Suppressor macrophage treated with lipopolysaccharide for 1 hour (primary cell): ENCODE measurements at places on chromosomes 11 and 22.

- no peak for DNase-seq
Measured at GRCh38 chr22:17969701-17970113, 54.7 kb downstream of the MICAL3 start.

GRCh38 chr11:119741369-119742262 lies 12.6 kb upstream of the NECTIN1 start:
- peak; percentile 73 for DNase-seq

DNA sequence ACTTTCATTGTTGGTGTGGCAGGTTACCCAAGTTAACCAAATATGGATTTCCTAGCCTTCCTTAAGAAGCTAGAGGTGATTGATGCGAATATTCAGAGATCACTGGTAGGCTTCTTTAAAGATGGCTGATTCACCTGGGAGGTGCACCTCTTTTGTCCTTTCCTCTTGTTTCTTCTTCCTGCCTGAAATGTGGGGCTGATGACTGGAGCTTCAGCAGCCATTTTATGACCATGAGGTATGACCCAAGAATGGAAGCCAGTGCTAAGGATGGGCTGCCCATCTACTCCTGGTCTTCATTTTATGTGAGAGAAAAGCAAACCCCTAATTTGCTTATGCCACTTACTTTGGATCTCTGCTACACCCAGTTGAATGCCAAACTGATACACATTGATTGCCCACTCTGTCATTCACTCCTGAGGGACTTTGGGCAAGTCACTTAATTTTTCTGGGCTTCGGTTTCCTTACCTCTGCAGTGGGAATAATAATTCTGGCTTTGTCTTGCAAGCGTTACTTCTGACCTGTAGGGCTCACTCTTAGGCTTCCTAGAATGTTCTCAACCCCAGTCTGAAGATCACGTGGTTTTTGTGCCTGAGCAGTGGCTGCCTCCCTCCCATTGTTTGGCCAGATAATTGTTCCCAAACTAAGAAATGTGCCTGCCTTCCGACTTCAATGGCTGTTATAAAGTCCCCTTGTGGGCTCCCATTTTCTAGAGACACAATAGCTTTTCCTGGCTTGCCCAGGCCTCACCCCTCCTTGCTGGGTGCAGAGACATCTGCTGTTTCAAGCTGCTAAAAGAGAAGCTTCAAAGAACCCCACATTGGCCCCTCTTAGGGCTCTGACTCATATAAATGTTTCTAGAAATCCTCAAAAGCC lies 243.1 kb downstream of the ST3GAL4 start:
- no peak for DNase-seq

DNA sequence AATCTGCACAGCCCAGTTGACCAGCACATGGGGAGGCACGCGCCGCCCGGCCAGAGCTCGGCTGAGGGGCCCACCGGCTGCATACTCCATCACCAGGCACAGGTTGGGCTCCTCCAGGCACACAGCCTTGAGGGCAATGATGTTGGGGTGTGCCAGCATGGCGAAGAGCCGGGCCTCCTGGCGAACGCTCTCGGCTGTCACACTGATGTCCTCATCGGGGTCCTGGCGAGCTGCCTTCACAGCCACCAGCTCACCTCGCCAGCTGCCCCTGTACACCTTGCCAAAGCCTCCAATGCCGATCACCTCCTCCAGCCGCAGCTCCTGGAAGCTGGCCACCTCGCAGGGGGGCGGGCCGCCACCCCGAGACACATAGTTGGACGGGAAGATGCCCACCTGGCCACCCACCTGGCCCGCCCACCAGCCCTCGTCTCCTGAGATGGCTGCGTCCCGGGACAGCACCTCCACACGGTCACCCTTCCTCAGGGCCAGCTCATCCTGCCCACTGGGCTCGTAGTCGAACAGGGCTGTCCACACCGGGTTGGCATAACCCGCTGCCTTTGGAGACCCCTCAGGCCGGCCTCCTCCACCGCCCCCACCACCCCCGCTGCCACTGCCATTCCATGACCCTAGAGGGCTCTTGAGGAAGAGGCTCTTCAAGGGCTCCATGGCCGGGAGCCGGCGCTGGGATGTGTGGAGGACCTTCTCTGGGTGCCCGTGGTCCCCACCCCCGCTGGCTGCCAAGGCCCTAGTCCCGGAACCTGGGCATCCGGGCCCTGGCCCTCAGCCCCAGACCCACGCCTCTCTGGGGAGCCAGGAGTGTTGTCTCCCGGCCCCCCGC lies 711 bp downstream of the MAP3K11 start:
- no peak for DNase-seq

GRCh38 chr11:119608781-119609180 lies 120.2 kb downstream of the NECTIN1 start:
- DNase-seq, result no peak

GRCh38 chr11:95908826-95909225 lies 15.1 kb downstream of the MTMR2 start:
- peak; percentile 38 for DNase-seq

- DNase-seq, result no peak
Measured at GRCh38 chr11:20048707-20049106, 111.6 kb downstream of the DBX1 start.

- peak; percentile 47 for DNase-seq
Measured at GRCh38 chr11:78192223-78192719, 3.6 kb downstream of the USP35 start.

DNA sequence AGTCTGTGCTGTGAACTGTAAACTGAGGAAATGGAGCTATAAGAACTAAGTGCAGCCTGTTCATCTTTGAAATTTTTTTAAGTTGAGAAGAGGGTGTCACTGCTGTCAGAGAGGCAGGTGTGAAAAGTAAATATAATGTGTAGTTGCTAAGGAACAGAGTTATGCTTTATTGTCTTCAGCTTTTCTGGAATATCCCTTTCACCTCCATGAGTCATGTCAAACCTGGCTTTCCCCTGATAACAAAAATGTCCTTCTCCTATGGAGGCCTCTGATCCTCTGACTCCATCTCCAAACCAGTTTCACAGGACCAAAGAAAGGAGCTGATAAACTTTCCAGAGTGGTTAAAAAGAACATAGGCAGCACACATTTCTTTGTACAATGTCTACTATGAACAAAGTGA lies 12.8 kb upstream of the MUC15 start:
- no peak for DNase-seq

DNA sequence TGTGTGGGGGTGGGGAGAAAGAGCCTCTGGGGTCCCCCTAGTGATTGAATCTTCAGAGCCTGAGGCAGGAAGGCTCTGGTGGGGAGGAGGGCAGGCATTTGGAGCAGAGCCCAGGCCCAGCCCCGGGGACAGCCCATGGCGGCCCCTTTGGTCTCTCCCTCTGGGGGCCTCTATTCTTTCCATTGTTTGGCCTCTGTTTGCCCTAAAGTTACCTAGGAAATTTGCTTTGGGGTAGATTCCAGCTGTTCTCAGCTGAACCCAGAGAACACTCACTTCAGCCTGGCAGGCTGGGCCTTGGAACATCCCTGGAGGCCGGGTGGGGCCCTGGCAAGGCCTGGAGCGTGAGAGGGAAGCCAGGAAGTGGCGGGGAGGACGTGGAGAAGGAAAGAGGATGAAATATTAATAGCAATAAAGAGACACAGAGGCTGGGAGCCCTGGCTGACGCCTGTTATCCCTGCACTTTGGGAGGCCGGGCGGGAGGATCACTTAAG lies 22.9 kb upstream of the A4GALT start:
- DNase-seq, result no peak

- peak; percentile 49 for DNase-seq
Measured at GRCh38 chr11:64614917-64615316, 23.9 kb downstream of the SLC22A12 start.

- DNase-seq, result no peak
Measured at GRCh38 chr22:46145896-46146295, 4.4 kb upstream of the PPARA start.

DNA sequence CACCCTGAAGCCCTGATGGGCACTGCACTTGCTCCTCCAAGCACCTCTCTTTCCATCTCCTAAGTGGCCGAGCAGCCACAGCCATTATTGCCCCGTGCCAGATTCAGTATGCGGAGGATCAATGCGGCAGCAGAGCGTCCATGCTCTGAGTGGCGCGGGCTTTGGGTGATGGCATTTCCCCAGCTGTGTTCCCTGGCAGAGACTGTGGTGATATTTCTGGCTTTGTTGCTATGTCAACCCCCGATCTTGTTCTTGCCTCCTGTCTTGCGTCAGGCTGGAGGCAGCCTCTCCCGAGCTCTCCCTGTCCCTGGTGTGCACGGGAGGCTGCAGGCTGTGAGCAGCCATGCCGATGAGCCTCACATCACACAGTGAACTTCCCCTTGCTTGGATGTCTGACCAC lies 1018.6 kb downstream of the TBC1D22A start:
- no peak for DNase-seq

GRCh38 chr22:42623301-42623751 lies 8.6 kb upstream of the POLDIP3 start:
- DNase-seq, result peak; percentile 27

DNA sequence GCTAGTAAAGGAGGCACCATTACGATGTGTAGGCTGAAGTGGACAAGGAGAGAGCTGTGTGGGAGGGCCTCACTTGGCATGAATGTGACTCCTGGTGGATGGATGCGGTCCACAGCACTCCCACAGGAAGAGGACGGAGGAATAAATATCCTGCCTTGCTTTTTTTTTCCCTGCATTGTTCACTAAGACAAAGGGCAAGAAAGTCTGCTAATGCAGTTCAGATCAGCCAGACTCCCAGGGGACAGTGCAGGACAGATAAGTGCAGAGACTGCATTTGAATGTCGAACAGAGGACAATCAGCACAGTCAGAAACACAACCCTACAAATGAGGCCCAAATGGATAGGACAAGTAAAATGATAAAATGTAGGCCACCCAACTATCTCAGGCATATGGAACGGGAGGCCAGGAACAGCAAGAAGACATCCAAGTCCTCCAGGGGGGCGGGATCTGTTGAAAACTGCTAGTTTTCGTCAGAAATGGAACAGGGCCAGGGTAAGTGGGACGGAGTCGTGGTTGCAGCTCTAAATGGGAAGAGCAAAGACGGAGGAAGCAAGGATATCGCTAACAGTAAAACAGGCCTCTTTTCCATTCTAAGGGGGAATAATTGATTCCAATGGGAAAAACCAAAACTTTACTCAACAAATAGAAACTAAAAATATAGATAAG lies 25.2 kb upstream of the OR8B8 start:
- DNase-seq, result no peak

DNA sequence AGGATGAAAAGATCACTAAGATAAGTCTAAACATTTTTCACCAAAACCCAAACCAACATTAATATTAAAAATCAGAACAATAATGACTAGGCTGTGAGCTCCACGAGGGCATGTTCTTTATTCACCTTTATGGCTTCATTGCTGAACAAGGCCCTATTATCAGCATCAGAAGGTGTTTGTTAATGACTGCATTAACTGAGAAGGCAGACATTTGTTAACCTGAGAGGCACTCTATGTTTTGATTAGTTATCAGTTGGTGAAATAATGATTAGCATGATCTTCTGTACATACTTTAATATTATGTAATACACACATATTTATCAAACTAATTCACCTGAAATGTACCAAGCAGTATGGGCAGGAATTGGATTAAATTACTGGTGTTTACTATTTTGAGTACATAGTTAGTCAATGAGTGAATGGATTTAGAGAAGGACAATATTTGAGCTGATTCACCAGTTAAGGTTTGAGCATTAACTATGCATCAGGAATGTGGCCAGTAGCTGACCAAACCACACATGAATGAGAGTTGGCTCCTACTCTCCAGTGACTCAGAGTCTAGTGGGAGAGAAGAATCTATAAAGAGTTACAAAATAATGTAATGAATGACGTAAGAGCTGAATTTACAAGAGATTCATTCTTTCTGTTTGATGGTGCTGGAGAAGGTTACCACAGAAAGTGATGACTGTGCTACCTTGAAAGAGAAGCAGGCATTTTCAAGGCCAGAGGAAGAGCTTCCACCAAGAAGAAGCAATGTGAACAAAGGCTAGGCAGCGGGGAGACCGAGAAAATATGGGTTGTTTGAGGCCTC lies 6.7 kb downstream of the IL18 start:
- peak; percentile 98 for DNase-seq

DNA sequence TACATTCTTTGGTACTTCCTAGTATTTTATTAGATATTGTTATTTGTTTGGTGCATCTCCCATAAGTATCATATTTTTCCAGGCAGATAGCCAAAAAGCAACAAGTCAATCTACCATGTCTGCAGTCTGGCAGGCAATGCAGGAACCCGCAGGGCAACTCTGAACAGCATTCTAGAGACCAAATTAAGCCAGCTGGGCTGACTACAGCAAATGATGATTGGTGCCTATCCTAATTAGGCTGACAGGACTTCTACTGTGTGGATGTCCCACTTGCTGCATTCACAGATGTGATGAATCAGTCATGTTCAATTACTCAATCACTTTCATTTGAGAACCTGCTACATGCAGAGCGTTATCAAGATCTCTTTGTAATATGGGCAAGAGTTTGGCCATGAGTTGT lies 40.3 kb upstream of the AMOTL1 start:
- no peak for DNase-seq
